ENCODE measurements at places on chromosomes 3 and 15. TPM values are rescaled to one million over a fixed set of nuclear protein-coding genes. Genes with fewer than 3 reads are reported as not detected.

DNA sequence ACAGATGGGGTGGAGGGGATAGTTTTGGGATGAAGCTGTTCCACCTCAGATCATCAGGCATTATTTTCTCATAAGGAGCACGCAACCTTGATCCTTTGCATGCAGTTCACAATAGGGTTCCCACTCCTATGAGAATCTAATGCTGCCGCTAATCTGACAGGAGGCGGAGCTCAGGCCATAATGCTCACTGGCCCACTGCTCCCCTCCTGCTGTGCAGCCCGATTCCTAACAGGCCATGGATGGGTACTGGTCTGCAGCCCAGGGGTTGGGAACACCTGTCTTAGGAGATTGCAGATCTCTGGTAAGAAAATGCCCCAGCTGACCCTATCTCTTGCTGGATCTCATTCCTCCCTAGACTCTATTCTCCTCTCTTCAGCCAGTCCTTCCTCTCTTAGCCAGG lies 6.8 kb downstream of the CSTA start:
- no peak for DNase-seq

DNA sequence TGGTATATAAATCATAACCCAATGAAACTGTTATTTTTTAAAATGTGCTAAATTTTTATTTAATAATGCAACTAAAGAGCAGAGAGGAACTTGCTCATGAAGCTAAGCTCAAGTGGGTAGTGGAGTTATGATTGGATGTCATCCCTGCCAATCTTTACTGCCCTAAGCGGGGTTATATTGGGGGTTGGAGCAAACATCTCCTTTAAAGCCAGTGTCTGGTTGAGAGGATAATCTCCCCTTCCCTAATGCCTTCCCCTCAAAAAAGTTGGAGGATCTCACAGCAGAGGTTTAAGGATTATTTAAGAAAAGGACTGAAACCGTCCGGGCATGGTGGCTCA lies 32.1 kb upstream of the CLASP2 start:
- DNase-seq, result no peak

DNA sequence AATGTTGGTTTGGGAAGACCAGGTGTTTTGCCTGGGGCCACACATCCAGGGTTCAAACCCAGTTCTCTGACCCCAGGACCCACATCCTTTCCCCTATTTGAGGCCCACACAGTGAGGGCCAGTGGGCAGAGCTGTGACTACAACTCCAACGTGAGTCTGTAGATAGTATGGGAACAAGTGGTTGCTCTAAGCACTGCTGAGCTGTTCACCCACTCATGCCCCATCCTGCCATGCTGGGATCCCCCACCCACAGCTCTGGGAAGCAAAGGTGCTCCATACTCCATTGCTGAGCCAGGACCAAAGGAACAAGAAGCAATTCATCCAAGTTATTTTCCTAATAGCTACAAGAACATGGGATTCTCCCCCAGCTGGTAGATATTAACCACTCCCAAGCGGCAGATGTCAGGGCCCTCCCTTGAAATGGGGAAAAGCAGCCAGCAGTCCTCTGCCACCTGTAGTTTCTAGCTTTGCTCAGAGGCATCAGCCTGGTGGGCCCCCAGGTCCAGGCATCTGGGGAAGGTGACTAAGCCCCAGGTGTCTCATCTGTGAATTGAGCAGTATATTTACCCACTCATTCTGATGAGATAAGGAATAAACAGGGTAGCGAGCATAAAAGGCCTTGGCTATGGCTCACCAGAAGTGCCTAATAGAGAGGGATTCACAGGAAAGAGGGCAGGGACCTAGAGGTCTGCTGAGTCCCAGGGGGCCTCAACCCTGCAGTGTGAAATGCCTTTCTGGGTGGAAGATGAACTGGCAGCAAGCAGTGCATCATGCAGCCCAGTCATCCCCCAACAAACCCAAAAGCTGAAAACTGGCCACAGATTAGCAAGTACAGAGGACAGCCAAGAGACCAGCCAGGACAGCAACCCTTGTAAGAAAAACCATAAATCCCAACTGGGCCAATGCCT lies 33.4 kb downstream of the POC1A start:
- DNase-seq, result no peak

GRCh38 chr15:66078196-66078928 lies 175.2 kb downstream of the MEGF11 start:
- DNase-seq, result no peak

DNA sequence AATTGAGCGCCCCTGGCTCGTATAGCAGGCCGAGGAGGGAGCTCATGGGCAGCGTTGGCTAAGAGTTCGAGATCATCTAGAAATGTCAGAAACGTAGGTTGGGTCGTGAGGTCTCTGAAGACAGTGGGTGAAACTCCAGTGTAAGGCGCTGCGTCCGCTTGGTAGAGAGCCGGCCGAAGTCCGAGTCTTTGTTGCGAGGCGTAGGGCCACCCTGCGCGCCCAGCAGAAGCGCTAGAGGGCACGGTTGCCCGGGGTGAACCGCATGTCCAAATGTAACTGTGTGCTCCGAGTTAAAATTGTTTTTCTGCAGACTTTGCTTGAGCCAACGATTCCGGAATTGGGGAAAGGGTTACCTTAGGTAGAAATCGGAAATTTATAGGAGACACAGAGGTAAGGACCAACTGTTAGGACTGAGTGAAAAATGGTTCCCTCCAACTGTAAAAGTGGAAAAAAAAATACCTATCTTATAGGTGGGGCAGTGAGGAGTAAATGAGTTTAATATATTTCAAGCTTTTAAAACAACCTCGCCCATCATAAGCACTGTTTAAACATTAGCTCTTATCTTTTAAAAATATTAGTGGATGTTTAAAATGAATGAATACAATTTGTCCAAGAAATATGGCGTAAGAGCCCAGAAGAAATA lies 993 bp upstream of the SIAH2 start:
- DNase-seq, result no peak

DNA sequence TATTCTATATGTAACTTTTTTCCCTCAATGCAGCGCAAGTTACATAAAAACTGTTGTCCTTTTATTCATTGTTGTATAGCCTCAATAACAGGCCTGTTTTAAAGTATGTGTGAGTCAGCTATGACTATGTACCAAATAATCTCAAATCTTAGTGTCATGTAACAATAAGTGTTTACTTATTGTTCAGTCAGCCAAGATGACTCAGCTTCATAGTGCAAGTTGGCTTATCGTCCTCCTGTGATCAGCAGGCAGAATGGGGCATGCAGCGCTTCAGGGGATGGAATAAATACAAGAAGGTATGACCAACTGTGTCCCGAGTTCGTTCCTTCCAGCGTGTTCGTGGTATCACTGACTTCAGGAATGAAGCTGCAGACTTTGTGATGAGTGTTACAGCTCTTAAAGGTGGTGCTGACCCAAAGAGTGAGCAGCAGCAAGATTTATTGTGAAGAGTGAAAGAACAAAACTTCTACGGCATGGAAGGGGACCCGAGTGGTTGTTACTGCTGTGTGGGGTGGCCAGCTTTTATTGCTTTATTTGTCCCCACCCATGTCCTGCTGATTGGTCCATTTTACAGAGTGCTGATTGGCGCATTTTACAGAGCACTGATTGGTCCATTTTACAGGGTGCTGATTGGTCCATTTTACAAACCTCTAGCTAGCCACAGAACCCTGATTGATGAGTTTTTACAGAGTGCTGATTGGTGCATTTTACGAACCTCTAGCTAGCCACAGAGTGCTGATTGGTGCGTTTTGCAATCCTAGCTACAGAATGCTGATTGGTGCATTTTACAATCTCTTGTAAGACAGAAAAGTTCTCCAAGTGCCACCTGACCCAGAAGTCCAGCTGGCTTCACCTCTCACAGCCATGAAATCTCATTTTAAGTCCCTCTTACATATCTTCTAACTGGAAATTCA lies 1016.0 kb downstream of the MCTP2 start:
- no peak for DNase-seq

DNA sequence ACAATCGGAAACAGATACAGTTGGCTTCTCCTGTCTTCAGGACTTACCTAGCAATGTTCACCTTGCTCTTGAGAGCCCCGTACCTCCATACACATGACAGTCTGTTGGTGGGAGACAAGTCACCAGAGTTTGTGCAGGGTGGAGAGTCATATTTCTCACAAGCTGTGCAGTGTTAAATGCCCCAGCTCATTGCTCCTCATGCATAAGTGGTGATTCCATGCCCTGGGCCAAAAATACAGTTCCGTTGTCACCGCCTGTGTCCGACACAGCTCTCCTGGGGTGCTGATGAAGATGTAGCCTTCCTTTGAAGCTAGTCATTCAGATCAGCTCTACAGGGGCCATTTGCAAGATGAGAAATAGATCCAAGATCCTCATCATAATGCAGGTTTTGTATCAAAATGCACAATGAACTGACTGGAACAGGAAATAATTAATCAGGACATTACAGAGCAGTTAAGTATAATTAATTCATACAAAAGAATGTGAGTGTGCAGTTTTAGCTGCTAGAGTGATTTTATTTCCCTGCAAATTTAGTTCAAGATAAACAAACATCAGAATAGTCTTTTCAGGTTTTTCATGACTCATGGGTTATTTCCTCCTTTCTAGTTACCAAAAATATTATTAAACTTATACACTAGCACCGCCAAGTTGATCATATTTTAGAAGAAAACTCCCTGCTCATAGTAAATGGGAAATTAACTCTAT lies 66.5 kb downstream of the CD47 start:
- DNase-seq, result no peak

- DNase-seq, result no peak
Measured at GRCh38 chr3:129576514-129577352, 29.7 kb downstream of the PLXND1 start.

DNA sequence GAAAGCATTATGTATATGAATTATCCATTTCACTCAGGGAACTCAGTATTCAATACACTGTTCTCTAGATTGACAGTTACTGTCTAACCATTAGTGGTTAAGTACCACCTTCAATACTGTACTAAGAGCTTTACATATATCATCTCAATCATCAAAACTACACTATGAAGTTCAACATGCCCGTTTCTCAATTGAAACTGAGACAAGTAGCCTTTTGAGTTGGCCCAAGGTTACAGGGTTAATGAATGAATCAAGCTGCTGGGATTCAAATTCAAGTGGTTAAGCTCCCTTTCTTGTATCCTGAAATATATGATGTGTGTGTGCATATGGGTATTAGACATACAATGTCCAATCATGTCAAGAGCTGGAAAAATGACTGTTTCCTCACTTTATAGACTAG lies 5.8 kb downstream of the TASOR start:
- DNase-seq, result no peak

DNA sequence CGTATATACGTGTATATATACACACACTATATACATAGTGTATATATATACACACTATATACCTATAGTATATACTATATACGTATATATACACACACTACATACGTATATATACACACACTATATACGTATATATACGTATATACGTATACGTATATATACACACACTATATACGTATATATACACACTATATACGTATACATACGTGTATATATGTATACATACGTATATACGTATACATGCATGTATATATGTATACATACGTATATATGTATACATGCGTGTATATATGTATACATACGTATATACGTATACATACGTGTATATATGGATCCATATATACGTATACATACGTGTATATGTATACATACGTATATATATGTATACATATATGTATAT lies 9.4 kb downstream of the HACL1 start:
- DNase-seq, result no peak

DNA sequence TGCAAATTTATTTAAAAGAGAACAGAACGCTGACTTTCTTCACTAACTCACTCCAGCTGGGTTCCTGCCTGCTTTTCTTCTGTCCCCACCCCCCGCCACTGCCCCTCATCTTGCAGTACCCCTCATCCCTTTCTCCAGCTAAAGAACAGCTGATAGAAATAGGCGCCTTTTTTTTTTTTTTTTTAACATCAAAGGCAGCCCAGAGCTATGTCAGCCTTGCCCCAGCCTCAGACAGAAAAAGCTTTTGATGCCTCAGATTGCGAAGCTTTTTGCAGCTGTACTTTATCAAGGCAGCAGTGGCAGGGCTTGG lies 1.8 kb downstream of the CADPS start:
- DNase-seq, result peak; percentile 31

DNA sequence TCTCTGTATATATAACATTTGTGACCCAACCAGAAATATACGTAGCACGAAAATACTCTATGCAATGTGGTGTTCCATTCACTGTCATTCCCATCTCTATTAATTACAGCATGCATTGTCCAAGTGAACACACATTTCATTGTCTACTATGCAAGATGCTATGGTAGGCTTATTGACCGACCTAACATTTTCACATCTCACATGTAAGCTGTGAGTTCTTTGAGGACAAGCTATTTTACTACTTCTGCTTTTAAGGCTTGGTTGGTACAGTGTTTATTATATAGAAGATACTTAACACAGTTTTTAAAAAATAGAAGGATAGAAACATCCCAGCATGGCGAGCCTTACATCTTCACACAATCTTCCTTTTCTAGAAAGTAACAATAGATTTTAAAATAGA lies 164.4 kb downstream of the KLHL25 start:
- no peak for DNase-seq

GRCh38 chr3:172302203-172302602 lies 146.1 kb downstream of the GHSR start:
- DNase-seq, result no peak

DNA sequence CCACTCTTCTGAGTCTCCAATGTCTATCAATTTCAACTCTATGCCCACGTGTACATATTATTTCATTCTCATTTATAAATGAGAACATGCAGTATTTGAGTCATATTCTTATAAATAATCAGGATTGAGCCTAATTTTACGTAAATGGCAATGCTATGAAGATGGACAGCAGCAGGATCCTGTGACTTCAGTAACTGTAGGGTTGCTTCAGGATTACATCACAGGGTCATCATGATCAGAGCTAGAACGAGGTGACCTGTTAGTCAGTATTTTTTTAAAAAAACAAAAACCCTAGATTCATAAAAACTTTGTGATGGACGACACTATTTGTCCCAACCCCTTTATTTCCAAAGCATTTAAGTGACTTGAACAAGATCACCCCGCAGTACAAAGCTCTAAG lies 21.8 kb downstream of the SHC4 start:
- DNase-seq, result no peak

The OSBPL10 gene
- polyA plus RNA-seq, result 62.4 TPM

The COLQ gene
- polyA plus RNA-seq, result 1.8 TPM

The XIRP1 gene
- 0.03 TPM for polyA plus RNA-seq

The SCAANT1 gene
- polyA plus RNA-seq, result not detected

The INSYN1 gene
- 12.2 TPM for polyA plus RNA-seq

The FSD2 gene
- not detected for polyA plus RNA-seq

The ALDH1A3 gene
- 13.7 TPM for polyA plus RNA-seq

The NEIL1 gene
- 21.3 TPM for polyA plus RNA-seq

All from urinary bladder (tissue), 4 donors.